Putamen (tissue), 1 donor: ENCODE measurements at places on chromosomes 13 and 19.

DNA sequence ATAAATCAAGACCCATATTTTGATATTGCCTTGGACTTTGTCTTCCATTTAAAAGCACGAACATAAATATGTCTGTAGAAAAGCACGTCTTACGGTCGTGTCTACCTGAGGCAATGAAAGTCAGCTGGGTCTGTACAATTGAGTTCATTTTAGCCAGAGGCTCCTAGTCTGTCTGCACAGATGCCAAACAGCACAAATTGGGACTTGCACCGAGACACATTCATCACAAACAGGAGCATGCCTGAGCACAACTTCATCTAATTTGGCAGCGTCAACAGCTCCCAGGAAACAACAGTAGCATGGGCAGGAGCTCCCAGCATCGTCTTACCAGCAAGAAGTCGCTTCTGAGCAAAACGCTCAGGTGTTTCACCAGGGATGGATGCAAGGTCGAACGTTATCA, 687.0 kb downstream of the EFNB2 start:
- DNase-seq = no peak

DNA sequence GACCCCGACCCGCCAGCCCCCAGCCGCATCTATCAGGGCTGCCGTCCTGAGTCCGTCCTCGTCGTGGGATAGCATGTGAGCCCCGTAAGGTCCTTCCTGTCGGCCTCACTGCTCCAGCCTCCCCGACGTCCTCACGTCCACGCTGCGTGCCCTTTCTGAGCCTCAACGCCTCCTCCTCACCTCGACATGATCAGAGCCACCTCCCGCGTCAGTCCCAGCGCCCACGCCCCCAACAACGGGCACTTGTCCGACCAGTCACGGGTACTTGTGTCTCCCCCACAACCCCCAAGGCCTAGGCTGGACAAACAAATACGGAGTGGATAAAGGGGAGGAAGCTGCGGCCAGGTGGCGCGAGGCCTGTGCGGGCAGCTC, 665 bp downstream of the ZNF497 start:
- DNase-seq = no peak

DNA sequence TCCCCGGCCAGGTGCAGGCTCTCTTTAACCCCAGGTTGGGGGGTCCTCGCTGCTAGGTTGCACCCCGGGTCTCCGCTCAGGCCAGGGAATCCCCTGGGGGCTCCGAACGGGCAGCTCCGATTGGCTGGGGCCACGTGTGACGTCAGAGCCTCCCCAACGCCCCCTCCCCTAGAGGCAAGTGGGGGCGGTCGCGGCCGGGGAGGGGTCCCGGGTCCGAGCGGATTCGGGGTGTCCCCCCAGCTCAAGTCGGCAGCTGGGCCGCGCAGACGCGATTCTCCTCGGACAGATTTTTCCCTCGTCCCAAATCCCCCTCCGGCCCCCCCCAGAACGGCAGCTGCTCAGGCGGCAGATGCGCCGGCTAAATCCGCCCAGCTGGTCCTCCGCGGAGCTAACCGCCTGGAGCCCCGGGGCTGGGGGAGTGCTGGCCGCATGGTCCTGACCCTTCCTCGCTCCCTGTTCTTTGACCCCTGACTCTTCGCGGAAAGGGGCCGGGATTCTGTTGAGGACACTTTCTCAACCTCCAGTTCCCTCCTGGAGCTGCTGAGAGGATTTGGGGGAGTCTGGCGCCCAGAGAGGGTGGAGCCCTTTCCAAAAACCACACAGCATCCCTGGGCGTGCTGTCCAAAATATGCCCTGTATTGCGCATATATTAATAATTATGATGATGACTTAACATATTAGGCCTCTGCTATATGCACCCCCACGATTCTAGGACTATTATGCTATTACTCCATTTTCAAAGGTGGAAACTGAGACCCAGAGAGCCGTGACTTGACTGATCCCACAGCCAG, 25.4 kb upstream of the SEMA6B start:
- no peak for DNase-seq

GRCh38 chr19:49850487-49851342, at the start of gene PTOV1:
Gene PTOV1 (plus strand): TSS chr19:49851159.
- peak; percentile 95 for DNase-seq

GRCh38 chr19:2949939-2950285, 5.1 kb upstream of the ZNF77 start:
- DNase-seq = peak; percentile 47

DNA sequence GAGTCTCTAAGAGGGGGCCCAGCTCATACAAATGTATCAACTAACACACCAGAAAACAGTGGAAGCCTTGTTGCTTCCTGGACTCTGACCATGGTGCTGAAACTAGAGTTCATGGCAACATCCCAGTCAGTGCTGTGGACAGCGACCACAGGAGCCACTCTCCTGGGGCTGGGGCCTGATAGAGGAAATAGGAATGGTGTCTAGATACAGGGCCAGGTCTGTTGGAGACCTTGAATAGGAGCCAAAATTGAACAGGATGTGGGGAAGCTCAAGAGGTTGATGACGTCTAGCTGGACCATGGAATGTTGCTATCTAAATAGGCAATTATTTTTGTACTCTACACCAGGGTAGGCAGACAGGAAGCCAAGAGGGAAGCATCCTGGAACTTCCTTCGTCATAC, 21.7 kb downstream of the LILRB4 start:
- no peak for DNase-seq

DNA sequence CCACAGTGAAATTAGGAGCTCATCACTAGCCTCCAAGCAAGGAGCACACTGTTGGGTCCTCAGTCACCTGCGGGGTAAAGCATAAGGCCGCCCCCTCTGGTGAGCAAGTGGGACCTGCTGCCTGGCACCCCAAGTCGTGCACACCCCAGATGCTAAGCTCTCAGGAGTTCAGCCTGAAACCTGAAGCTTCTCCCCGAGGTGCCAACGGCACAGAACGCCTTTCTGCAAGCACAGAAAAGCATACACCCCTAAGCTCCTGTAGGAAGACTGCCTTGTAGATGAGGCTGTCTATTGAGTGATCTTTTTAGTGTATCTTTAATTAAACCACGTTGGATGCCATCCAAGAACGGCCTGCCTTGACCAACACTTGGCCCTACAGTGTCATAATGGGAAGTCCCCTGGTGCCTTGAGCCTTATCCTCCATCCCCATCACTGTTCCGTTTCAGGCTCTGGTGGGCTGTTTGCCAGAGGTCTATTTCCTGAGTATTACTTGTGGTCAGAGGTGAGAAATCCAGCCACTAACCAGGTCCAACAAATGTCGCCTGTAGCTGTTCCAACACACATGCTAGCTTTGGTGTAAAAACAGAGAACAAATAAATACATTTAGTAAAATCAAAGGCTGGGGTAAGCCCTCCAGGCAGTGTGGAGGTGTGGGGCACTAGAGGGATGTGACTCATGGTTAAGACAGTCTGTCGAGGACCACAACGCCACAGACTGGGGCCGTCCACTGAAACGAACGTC, 44.8 kb downstream of the C13orf42 start:
- DNase-seq = no peak
